ENCODE measurements at places on chromosomes 4 and X.

- peaks cover 3% of the 10 kb centered on the region for H3K27me3 ChIP-seq
- DNase-seq: no peak
- no peak overlapping the region for H3K4me3 ChIP-seq
- H3K36me3 ChIP-seq: no peaks in the 10 kb centered on the region
- H3K4me1 ChIP-seq: peaks cover 3% of the 10 kb centered on the region
Measured at GRCh38 chrX:74344280-74344622, 40.3 kb downstream of the ZCCHC13 start.

DNA sequence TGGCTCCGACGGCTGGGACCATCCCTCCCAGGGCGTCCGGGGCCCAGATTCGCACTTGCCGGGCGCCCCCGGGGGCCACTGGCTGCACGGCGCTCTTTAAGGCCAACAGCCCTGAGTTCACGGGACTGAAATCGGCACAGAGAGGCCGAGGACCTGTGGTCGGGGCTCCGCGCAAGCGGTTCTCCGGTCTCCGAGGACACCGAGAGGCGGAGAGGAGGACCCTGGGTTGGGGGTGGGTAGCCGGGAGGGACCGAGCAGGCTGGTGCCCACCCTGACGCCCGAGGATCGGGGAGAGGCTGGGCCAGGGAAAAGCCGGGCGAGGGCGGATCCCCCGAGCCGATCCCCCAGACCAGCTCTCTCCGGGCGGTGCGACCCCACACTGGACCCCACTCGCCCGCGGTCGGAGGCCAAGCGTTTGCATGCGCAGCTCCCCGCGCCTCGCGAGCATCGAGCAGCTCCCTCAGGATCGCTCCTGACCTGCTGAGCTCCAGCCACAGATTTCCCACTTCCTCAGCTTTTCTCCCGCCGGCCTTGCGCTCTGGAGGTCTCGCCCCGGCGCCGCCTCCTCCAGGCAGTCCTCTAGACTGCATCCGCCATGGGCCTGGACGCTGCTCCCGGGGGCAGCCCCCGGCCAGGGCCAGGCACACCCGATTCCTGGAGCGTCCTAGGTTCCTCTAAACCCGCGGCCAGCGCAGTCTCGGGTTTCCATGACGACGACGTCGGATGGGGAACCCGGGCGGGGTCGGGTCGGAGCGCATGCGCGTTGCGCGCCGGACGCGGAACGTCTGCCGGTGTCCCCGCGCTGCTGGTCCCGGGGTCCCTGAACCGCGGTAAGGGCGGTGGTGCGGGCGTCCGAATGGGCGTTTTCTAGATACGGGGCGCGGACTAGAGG is 17.6 kb upstream of the NAT8L start:
- no peaks in the 10 kb centered on the region for H3K36me3 ChIP-seq
- peaks cover 23% of the 10 kb centered on the region for H3K27me3 ChIP-seq
- H3K27ac ChIP-seq: no peak overlapping the region
- peak; percentile 89 for DNase-seq
- peak overlapping the region; percentile 74 for H3K4me3 ChIP-seq
- peaks cover 5% of the 10 kb centered on the region for H3K4me1 ChIP-seq

- H3K27ac ChIP-seq: no peak overlapping the region
- H3K4me1 ChIP-seq: no peaks in the 10 kb centered on the region
- no peaks in the 10 kb centered on the region for H3K27me3 ChIP-seq
- peaks cover 44% of the 10 kb centered on the region for H3K36me3 ChIP-seq
Measured at GRCh38 chr4:1993169-1993516, 15.6 kb downstream of the NELFA start.

DNA sequence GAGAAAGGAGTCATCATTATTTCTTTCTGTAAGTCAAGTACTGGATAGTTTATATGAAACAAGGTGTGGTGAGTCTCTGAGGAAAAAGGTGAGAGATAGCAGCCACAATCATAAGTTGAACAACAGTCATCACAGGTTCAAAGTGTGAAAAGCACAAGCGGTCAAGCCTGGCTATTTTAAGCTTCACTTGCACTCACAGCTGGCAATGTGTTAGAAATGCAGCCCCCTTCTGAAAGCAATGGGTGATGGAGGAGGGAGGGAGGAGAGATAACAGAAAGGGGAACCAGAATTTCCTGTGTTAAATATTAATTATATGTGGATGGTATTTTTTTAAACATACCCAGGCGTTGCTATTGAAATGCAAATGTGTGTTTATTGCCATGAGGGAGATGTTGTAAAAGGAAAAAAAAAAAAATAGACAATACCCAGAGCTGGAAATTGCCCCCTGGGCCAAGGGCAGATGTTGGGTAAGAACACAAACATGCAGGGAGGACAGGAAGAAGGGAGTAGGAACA is 26.9 kb upstream of the BMP3 start:
- no peak for DNase-seq
- H3K4me3 ChIP-seq: no peak overlapping the region
- H3K4me1 ChIP-seq: no peaks in the 10 kb centered on the region
- H3K27ac ChIP-seq: no peak overlapping the region
- H3K27me3 ChIP-seq: peaks cover 6% of the 10 kb centered on the region
